ENCODE measurements at places on chromosomes 16 and 17. TPM values are rescaled to one million over a fixed set of nuclear protein-coding genes. Genes with fewer than 3 reads are reported as not detected.

- no peak overlapping the region for H3K4me3 ChIP-seq
- peak; percentile 28 for DNase-seq
- peaks cover 2% of the 10 kb centered on the region for H3K4me1 ChIP-seq
- H3K27me3 ChIP-seq = no peaks in the 10 kb centered on the region
- H3K36me3 ChIP-seq = no peaks in the 10 kb centered on the region
Measured at GRCh38 chr16:50523710-50524109, 24.5 kb upstream of the NKD1 start.

GRCh38 chr16:29815793-29816693, at the start of gene PAGR1:
Gene PAGR1, plus strand, starts transcription at chr16:29816152. Its CDS starts 374 bp downstream, at chr16:29816526.
- peak within 1 kb of the TSS; percentile 75 for H3K27ac ChIP-seq
- H3K4me1 ChIP-seq = peaks cover 5% of the 10 kb centered on the region

DNA sequence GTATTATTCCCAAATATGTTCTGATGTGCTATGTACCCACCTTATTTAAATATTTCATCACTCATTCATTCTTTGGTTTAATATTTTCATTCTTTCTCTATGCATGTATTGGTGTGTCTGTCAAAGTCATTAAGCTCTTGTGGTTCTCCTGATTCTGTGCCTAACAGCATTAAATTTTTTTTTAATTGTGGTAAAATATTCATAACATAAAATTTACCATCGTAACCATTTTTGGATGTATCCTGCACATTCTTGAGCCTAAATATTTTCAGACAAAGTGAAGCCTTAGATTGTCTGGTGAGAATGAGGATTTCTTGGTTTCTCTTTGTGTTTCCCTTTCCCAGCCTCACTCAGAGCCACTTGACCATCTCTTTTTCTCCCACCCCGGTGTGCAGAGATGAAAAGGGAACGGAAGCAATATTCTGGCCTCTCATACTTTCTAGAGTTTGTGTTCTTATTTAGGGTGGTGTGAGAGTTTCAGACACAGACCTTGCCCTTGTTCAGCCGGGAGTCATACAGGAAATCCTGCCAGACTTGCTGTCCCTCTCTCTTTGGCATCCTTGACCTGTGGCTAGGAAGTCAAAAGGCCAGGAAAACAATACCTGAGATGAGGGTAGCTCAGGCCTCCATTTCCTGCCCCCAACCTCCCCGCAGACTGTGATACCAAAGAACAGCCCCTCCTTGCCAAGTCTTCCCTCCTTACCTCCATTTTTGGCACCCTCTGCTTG, 4.9 kb downstream of the CCL5 start:
- H3K4me1 ChIP-seq = no peaks in the 10 kb centered on the region
- H3K27me3 ChIP-seq = no peaks in the 10 kb centered on the region
- H3K27ac ChIP-seq = no peak overlapping the region
- DNase-seq = no peak
- H3K4me3 ChIP-seq = no peak overlapping the region

The TOM1L1 gene
- 53.3 TPM for total RNA-seq

The ZNHIT3 gene
- 59.6 TPM for total RNA-seq

All from endodermal cell (in vitro differentiated cells).